ENCODE measurements at places on chromosomes 6 and 20. TPM values are rescaled to one million over a fixed set of nuclear protein-coding genes. Genes with fewer than 3 reads are reported as not detected.

The PKIB gene
- total RNA-seq = 0.40 TPM

The E2F3 gene
- total RNA-seq = 6.8 TPM

The GSTA3 gene
- 0.19 TPM for total RNA-seq

The CALHM6 gene
- total RNA-seq = 0.31 TPM

The MAS1 gene
- total RNA-seq = under 0.01 TPM

The TAGAP gene
- not detected for total RNA-seq

The MYH7B gene
- 0.12 TPM for total RNA-seq

The SLC22A2 gene
- 0.13 TPM for total RNA-seq

The PRSS35 gene
- 1.6 TPM for total RNA-seq

The NKX2-2 gene
- total RNA-seq = not detected

The HRH3 gene
- total RNA-seq = not detected

Measured in aortic smooth muscle cell (primary cell).